ENCODE measurements at places on chromosomes 12 and 14.

GRCh38 chr12:60494244-60494643, 898.4 kb downstream of the SLC16A7 start:
- no peak for DNase-seq

- DNase-seq, result no peak
Observed at GRCh38 chr12:127296591-127296990, 970.4 kb upstream of the TMEM132C start.

- DNase-seq, result no peak
Observed at GRCh38 chr14:77649326-77649725, 32.9 kb upstream of the SPTLC2 start.

GRCh38 chr14:104694991-104695659, 5.7 kb downstream of the INF2 start:
- no peak for DNase-seq

- no peak for DNase-seq
Observed at GRCh38 chr12:4934407-4935035, 24.8 kb downstream of the KCNA1 start.

GRCh38 chr12:114136631-114137030, 170.5 kb upstream of the RBM19 start:
- no peak for DNase-seq

GRCh38 chr12:49129332-49130150, 1.7 kb downstream of the TUBA1B start:
- DNase-seq, result no peak

DNA sequence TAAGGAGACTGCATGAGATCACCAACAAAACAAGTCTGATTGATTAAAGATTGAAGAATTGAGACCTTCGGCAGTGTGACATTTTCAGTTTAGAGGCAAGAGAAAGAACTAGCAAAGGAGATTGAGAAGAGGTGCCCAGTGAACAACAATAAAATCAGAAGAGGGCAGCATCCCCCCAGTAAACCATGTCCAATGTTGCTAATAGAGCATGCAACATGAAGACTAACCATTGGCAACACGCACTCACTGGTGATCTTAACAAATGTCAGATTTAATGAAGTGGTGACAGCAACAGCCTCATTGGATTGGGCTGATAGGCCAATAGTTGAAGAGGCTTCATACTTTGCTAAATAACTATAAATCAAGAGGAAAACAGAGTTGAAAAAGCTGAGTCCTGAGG, 20.7 kb upstream of the TAS2R14 start:
- DNase-seq, result no peak

DNA sequence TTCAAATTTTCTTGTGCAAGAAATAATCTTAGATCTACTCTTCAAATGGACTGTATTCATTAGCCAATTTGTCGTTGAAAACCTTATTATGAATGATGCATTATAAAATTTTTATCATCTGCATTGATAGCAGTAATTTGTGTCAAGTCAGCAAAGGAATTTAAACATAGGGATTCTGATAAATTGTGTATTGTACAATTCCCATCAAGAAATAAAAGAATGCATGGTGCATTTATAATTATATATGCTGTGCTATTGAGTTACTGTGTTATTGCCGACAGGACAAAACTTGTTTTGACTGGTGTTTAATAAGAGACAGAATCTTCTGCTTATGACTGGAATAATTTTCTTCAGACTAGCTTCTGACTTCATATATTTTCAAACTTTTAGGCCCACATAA, 3.1 kb upstream of the BCDIN3D start:
- DNase-seq, result no peak

GRCh38 chr12:96419576-96420276, 19.5 kb upstream of the CDK17 start:
- DNase-seq, result no peak

GRCh38 chr12:67354966-67355365, 85.8 kb downstream of the CAND1 start:
- no peak for DNase-seq

- no peak for DNase-seq
Observed at GRCh38 chr12:126570566-126570965, 1505.3 kb downstream of the AACS start.
